ENCODE measurements at places on chromosomes 3 and 15.

DNA sequence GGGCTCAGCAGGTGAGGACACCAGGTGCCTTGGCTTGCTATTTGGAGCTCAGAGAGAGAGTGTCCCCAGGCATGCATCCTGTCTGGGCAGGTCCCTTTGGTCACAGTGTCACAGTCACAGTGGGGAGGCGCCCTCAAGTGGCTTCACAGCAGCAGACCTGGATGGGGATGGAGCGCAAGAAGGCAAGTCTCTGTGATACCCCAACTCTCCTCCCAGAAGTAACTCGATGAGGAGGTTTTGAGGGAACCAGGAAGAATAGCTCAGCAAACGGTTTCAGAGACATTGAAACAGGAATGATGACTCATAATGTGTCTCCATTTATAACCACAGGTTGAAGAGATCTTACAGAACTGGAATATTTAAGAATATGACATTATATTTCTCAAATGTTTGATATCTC is 66.5 kb upstream of the SH3GL3 start:
- no peak for DNase-seq

- DNase-seq = no peak
Observed at GRCh38 chr3:116176974-116177555, 268.2 kb downstream of the LSAMP start.

DNA sequence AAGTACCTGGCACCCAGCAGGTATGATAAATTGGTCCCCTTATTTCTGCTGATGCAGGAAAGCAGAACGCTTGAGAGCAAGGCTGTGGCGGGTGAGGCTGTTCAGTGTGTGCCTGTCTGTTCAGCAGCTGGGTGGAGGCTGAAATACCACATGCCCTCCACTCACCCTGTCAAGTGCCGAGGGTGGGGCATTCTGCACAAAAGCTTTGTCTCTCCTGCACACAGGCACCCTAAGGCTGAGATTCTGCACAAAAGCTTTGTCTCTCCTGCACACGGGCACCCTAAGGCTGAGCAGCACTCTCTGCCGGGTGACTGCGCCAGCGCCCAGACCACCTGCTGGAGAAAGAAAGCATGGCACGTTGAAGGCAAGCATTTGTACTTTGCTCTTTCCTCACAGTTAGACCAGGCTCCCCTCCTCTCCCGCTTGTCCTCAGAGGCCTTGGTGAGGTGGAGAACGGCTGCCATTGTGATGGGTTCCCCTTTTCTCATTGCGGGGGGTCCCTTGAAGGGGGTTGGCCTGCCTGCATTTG is 97.5 kb downstream of the BDH1 start:
- no peak for DNase-seq

DNA sequence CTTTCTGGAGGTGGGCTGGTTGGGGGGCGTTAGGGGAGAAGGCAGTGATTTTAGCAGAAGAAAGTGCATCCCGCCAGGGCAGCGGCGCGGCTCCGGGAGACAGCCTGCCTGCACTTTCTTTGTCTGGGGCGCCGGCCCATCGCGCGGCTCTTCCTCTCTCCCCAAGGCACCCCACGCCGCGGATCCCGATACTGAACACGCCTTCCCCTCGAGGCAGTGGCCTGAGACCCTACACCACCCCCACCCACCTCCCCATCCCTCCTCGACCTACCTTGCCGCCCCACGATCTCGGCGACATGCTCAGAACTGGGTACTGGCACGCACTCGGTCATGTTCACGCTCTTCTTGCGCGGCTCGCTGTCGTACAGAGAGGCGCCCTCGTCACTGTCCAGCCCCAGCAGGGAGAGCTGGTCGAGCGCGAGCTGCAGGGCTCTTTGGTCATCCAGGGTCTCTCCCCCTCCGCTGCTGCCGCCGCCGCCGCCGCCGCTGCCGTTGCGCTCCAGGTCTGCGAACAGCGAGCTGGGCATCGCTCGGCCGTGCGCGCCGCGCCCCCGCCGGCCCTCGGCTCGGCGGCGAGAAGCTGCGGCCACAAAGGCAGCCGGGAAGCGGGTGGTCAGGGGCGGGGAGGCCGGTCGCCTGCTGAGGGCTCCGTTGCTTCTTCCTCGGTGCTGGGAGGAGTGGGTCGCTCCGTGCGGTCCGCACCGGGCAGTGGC is 483 bp downstream of the MEX3B start:
- DNase-seq = no peak

DNA sequence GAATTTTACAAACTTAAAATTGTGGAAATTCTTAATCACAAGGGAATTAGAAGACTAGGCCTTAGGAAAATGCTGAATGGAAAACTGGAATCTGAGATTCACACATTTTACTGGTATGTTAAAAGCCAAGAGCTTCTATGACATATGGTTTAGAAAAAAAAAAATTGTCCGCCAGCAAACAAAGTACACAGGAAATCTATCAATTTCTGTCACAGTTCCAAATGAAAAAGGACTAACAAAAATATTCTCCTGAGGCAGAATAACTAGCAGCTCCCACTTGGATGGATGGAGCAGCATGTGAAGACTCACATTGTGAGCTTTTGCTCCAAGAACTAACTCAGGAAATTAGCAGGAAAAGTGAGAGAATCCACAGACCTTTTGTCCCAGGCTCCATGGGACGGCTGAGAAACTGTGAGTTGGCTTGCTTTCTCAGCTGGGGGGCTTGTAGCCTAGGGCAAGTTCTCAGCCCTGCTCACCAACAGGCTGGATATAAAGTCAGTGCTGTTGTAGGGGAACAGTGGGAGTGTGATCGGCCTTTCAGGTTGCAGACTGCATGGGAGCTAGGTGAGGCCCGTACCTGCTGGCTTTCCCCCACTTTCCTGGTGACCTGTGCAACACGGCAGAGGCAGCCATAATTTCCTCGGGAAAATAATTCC is 731.1 kb upstream of the SGO1 start:
- DNase-seq = no peak

- DNase-seq = no peak
Observed at GRCh38 chr3:41794748-41795589, 166.9 kb downstream of the ULK4 start.

DNA sequence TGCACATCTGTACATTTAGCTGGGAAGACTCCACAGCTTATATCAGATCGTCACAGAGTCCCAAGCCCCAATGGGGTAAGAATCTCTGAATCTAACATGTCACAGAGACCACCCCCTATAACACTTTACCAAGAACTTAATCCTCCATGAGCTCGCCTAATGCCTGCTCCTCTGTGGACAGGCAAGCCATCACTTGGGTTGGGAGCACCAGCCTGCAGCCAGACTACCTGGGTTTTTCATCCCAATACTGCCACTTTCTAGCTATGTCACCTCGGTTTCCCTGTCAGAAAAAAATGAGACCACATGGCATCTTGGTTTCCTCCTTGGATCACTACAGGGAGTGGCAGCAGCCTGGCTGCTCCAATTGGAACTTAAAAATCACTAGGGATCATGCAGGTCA is 277.9 kb upstream of the TLE3 start:
- no peak for DNase-seq

GRCh38 chr3:134601539-134602439 is 49.0 kb downstream of the KY start:
- no peak for DNase-seq

DNA sequence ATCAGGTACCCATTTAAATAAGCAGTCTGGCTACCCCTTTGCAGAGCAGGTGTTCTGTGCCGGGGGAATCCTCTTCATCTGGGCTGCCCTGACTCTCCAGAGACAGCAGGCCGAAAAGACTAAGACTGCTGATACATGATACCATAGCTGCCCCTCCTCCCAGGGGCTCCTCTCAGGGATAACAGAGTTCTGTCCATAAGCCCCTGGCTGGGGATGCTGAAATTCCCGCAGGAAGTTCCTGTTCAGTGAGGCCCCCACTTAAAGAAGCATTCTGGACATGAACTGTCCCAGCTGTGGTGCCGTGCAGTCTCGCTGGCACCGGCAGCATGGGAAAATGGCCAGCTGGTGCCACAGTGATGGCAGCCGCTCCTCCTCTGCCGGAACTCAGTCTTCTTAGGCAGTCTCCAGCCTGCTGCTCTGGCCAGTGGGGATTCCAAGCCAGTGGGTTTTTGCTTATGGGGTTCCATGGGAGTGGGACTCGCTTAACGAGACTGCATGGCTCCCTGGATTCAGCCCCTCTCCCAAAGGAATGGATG is 1026.2 kb downstream of the NAALADL2 start:
- DNase-seq = no peak

DNA sequence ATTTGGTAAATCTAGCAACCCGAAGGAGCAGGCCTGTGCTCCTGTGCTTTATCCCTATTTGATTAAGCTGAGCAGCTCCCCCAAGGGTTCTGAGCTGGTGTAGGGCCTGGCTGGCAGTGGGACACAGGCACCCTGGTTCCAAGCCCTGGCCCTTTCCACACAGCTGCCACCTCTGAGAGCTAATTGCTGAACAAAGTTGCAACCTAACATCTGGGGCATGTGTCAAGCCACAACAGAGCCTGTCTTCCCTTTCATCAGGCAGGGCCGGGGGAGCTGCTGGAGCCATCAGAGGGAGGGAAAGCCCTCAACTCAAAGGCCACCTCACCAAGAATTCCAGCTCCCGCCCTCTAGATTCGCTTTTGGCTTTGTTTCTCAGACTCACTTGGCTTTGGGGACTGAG is 17.1 kb upstream of the MRPS22 start:
- DNase-seq = no peak

- DNase-seq = peak; percentile 56
Observed at GRCh38 chr15:31263751-31264558, 62.7 kb upstream of the KLF13 start.

GRCh38 chr3:18892047-18892446 is 256.3 kb upstream of the KCNH8 start:
- no peak for DNase-seq

GRCh38 chr3:194082743-194083636 is 53.0 kb upstream of the HES1 start:
- no peak for DNase-seq

DNA sequence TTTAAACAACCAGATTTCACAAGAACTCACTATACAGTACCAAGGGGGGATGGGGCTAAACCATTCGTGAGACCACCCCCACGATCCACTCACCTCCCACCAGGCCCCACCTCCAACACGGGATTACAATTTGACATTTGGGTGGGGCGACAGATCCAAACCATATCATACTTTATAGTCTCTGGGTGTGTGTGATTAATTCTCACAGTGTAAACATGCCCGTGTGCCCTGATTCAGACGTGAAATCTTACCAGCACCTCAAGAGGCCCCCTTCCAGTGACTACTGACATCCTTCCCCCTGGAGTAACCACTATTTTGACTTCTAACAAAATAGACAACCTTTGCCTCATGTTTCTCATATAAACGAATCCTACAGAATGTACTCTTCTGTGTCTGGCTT is 5.0 kb upstream of the PDIA5 start:
- DNase-seq = no peak

- no peak for DNase-seq
Observed at GRCh38 chr3:106957029-106957428, 420.2 kb upstream of the CCDC54 start.

GRCh38 chr3:54427941-54428871 is 305.9 kb downstream of the CACNA2D3 start:
- no peak for DNase-seq

- peak; percentile 4 for DNase-seq
Observed at GRCh38 chr3:183698318-183698751, 738 bp downstream of the YEATS2 start.

- no peak for DNase-seq
Observed at GRCh38 chr3:184563941-184564684, 2.5 kb downstream of the EPHB3 start.

GRCh38 chr3:4336850-4337546 is 33.8 kb downstream of the SETMAR start:
- DNase-seq = no peak

DNA sequence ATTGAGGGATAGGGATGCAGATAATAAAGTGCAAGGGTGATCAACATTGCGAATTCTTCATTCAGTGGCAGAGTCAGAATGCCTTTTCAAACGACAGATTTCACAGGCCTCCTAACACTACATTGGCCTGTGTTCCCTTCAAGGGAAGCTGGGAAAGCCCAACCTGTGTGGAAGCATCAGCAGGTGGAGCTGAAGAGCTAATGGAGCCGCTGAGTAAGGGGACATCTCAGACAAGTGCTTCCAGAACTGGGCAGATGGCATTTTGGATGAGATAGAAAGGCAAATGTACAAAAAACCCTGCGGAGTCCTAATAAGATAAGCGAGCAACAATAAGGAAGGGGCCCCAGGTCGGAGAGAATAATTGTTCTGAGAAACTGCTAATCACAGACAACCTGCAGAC is 8.5 kb upstream of the SLC24A5 start:
- no peak for DNase-seq

DNA sequence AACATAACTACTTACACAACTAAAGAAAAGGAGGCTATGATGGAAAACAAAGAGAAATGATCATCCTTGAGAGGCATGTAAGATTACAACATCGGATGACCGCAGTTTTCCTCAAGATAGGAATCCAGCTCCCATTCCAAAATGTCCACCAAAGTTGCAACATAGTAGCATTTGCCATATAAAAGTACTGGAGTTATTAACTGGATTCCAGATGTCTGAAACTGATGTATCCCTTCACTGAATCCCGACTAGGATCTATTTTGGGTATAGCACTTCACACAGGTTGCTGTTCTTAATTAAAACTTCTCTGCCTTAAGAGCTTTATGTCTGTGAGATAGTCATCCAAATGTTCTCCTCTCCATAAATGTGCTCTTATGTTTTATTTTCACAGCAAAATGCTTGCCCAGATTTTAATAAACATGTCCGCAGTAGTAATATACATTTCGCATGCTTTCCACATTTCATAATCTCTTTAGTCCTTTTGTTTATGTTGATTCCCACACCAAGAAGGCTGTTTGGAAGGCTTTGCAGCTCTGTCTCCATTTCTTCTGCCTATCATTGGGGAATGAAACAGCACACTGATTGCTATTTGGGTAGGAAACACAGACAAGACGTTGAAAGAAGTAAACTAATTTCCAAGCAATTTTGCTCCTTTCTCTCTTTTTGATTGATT is 716.5 kb upstream of the CFAP20DC start:
- DNase-seq = no peak

DNA sequence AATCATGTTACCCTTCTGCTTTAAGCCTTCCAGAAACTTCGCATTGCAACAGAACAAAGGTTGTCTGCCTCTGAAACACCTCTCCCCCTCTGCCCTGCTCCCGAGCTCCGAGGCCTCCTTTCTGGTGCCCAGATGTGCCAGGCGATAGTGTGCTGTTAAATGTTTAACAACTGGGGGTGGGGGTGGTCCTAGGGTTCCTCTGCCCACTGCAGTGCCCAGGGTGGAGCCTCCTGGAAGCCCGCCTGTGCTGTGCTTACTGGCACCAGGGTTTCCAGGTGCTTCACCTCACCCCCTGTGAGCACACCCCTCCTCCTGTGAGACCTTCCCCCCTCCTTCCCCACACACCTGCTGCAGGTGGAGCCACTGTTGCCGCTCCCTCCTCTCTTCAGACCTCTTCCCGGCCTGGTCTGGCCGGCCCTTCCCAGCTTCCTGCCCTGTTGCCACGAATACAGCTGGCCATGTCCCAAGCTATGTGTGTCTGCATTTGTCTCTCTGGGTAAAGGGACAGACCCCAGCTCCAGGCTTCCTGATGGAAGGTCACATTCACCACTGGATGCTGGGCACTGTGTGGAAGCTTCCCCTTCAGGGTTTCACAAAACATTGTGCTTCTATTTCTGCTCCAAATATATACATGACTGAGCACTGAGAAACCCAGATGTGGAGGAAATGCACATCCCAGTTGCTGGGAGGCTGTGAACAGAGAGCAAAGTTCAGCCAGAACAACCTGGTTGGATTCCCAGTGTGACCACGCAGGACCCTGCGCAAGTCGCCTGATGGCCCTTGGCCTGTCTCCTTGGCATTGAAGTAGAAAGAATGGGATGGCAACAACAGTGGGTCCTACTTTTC is 37.2 kb downstream of the MGLL start:
- DNase-seq = no peak

GRCh38 chr3:151008699-151009098 is 36.2 kb upstream of the CLRN1 start:
- no peak for DNase-seq

GRCh38 chr15:45458746-45459403 is 63.7 kb downstream of the SLC30A4 start:
- DNase-seq = peak; percentile 65
